ENCODE measurements at places on chromosomes 3 and 15. TPM values are rescaled to one million over a fixed set of nuclear protein-coding genes. Genes with fewer than 3 reads are reported as not detected.
A peak's percentile ranks its signal among the peaks of the same experiment; 100 is the strongest.

The CLSTN2 gene
- 7.6 TPM for total RNA-seq

The CHL1 gene
- 7.5 TPM for total RNA-seq

The TFRC gene
- total RNA-seq, result 127 TPM

The CPEB1 gene
- total RNA-seq, result 2.8 TPM

The FEZF2 gene
- total RNA-seq, result not detected

The ACTC1 gene
- 125 TPM for total RNA-seq

The SEMA6D gene
- 12.9 TPM for total RNA-seq

The GOLGA8J gene
- 1.2 TPM for total RNA-seq

The ROBO1 gene
- total RNA-seq, result 24.4 TPM

The HCLS1 gene
- total RNA-seq, result 85.2 TPM

The LNP1 gene
- 3.0 TPM for total RNA-seq

The CHRNA7 gene
- total RNA-seq, result 1.9 TPM

The CNTN3 gene
- 6.5 TPM for total RNA-seq

The KIF7 gene
- 26.4 TPM for total RNA-seq

The CPNE4 gene
- total RNA-seq, result 0.54 TPM

The CFAP161 gene
- total RNA-seq, result 1.1 TPM

The WNT7A gene
- total RNA-seq, result not detected

The FOXL2NB gene
- total RNA-seq, result not detected

The SOX14 gene
- total RNA-seq, result not detected

The C2CD4B gene
- total RNA-seq, result 8.0 TPM

The KNL1 gene
- total RNA-seq, result 11.4 TPM

- no peaks in the 10 kb centered on the region for H3K4me1 ChIP-seq
- H3K4me3 ChIP-seq, result no peak overlapping the region
- H3K27ac ChIP-seq, result no peak overlapping the region
Measured at GRCh38 chr3:161314836-161315395, 56.4 kb downstream of the SPTSSB start.

GRCh38 chr15:76108021-76108723 lies 48.4 kb downstream of the TMEM266 start:
- H3K4me1 ChIP-seq, result no peaks in the 10 kb centered on the region
- H3K27me3 ChIP-seq, result no peaks in the 10 kb centered on the region
- no peak overlapping the region for H3K4me3 ChIP-seq
- no peak for DNase-seq
- H3K27ac ChIP-seq, result no peak overlapping the region
- H3K36me3 ChIP-seq, result no peaks in the 10 kb centered on the region

DNA sequence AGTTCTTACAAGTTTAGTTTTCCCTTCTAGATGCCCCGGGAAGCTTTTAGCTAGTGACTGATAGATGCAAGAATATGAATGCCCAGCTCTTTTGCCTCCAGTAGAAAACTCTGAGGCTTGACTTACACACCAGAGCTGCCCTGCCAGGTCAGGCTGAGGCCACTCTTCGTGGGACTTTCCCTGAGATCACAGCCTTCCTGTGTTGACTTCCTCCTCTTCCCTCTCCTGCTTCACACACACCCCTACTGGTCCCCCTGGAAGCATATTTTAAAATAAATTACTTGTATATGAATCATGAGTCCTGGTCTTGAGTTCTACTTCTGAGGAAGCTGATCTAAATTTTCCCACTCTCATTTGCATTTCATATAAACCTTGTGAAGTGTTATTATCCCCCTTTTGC lies 413.7 kb downstream of the PDCD6IP start:
- H3K4me1 ChIP-seq, result peaks cover 53% of the 10 kb centered on the region
- no peaks in the 10 kb centered on the region for H3K27me3 ChIP-seq
- H3K27ac ChIP-seq, result peak overlapping the region; percentile 75
- DNase-seq, result no peak

GRCh38 chr3:111902534-111902933 lies 43.5 kb downstream of the PHLDB2 start:
- no peak overlapping the region for H3K27ac ChIP-seq
- H3K4me1 ChIP-seq, result peaks cover 17% of the 10 kb centered on the region
- H3K4me3 ChIP-seq, result no peak overlapping the region
- H3K36me3 ChIP-seq, result no peaks in the 10 kb centered on the region
- no peaks in the 10 kb centered on the region for H3K27me3 ChIP-seq
- DNase-seq, result no peak

DNA sequence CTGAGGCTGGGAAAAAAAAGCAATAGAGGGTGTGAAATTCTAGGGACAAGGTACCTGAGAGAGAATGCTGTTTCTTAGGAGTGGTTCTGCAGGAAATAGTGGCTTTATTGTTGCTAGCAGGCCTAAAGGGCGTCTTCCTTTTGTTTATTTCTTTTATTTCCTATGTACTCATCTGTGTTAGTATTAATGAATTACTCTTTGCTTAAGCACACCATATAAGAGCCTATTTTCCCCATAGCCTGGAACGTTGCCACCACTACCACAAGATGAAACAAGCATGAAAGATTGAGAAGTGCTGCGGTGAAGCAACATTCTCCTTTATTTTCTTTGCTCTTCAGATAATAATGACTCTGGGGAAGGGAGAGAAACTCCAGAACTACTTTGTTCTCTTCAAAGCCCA lies 21.3 kb upstream of the GOLIM4 start:
- H3K4me3 ChIP-seq, result no peak overlapping the region
- DNase-seq, result no peak
- no peaks in the 10 kb centered on the region for H3K27me3 ChIP-seq

DNA sequence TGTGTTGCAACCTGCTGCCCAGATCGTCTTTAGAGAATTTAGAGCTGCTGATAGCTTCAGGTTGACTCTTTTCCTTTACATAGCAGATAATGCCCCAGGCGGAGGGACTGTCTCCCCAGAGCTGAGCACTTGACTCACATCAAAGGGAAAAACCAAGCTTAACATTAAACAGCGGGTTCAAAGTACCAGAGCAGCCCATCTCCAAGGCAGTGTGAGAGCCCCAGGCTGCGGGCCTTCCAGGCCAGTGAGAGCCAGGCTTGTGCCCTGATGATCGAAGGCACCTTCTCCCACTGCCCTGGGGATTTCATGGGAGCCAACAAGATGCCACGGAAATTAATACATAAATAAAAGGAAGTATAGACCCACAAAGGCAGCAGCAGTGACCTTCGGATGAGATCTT lies 275.6 kb downstream of the XXYLT1 start:
- no peaks in the 10 kb centered on the region for H3K4me1 ChIP-seq
- H3K36me3 ChIP-seq, result no peaks in the 10 kb centered on the region
- no peaks in the 10 kb centered on the region for H3K27me3 ChIP-seq

DNA sequence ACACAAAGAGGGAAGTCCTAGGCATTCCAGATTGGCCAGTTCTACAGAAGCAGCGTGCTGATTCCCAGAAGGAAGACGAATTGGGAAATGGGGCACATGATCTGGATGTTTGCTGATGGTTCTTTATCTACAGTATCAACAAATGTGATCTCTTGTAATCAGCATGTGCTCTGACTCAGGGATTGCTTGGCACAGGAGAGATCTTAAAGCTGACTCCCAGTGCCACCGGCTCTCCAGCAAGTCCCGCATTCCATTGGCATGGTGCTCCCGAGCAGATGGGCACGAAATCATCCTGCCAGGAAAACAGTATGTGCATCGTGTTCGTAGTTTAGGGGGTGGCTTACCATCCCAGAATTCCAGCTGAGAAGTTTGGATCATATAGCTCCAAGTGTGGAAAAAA lies 259.9 kb upstream of the NR2F2 start:
- H3K36me3 ChIP-seq, result no peaks in the 10 kb centered on the region
- H3K4me1 ChIP-seq, result peaks cover 16% of the 10 kb centered on the region
- DNase-seq, result no peak
- no peak overlapping the region for H3K27ac ChIP-seq

DNA sequence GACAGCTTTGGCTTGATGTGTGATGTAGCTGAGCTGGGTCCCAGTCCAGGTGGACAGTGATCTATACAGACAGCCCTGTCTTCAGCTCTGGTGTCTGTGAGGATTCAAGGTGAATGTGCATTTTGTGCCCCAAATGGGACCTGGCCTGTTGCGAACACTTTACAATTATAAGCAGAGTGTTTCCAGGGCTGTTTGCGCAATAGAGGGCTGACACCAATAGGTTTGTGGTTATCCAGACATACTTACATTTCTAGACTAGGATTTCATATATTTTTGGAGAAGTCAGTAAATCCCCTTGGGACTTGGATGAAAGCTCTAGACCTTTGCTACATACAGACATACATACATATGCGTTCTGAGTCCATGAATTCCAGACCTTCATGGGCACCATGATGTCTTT lies 4.2 kb upstream of the TATDN2 start:
- H3K4me3 ChIP-seq, result no peak overlapping the region
- DNase-seq, result no peak
- peaks cover 10% of the 10 kb centered on the region for H3K36me3 ChIP-seq
- H3K4me1 ChIP-seq, result no peaks in the 10 kb centered on the region
- H3K27me3 ChIP-seq, result no peaks in the 10 kb centered on the region
- H3K27ac ChIP-seq, result no peak overlapping the region

GRCh38 chr15:72766025-72766424 lies 17.5 kb downstream of the ADPGK start:
- no peak overlapping the region for H3K27ac ChIP-seq
- H3K4me3 ChIP-seq, result no peak overlapping the region
- DNase-seq, result no peak
- H3K27me3 ChIP-seq, result no peaks in the 10 kb centered on the region
- peaks cover 18% of the 10 kb centered on the region for H3K36me3 ChIP-seq

DNA sequence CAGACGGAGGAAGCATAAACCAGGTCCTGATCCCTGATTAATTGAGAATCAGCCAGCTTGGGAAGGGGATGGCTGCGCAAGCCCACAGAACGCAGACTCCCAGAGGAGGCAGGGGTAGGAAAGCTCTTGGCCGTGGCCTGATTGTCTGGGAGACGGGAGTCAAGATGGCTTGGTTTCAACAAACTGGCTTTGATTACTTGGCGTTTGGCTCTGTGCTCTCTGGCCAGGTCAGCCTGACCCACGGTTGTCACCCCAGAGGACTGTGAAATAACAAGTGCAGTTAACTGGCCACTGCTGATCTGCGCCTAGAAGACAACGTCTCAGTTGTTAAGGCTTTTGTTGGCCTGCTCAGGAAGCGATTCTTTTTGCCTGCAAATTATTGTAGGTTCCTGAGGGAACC lies 387.0 kb upstream of the PROK2 start:
- DNase-seq, result no peak
- H3K4me3 ChIP-seq, result peak overlapping the region; percentile 52
- peaks cover 27% of the 10 kb centered on the region for H3K4me1 ChIP-seq
- peak overlapping the region; percentile 89 for H3K27ac ChIP-seq

DNA sequence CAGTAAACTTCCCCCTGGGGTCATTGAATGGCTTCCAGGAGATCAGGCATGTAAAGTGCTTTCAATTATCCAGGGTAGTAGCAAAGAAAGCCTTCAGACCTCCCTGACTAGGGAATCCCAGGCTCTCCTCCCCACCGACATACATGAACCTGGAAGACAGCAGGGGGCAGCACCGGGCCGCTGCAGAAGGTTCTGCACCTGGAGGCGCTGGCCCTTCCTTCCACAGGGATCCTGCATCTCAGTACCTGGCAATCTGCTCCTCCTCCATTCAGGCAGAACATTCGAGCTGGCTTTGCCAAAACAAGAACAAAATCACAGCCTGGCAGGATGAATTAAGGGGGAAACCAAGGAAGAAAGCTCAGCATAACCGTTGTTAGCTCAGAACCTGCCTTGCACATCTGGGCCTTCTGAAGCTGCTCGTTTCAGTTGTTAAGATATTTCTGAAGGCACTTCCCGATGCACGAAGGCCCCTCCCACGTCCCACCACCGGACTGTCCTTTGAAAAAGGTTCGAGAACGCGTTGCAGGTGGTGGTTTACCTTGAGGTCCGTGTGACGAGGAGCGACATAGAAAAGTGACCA lies 237.7 kb downstream of the SLCO3A1 start:
- H3K27ac ChIP-seq, result no peak overlapping the region
- no peaks in the 10 kb centered on the region for H3K4me1 ChIP-seq
- H3K36me3 ChIP-seq, result no peaks in the 10 kb centered on the region
- H3K27me3 ChIP-seq, result no peaks in the 10 kb centered on the region

GRCh38 chr3:101925564-101925963 lies 76.2 kb downstream of the NFKBIZ start:
- no peaks in the 10 kb centered on the region for H3K36me3 ChIP-seq
- no peak for DNase-seq
- no peak overlapping the region for H3K27ac ChIP-seq
- peaks cover 6% of the 10 kb centered on the region for H3K4me1 ChIP-seq
- no peak overlapping the region for H3K4me3 ChIP-seq

DNA sequence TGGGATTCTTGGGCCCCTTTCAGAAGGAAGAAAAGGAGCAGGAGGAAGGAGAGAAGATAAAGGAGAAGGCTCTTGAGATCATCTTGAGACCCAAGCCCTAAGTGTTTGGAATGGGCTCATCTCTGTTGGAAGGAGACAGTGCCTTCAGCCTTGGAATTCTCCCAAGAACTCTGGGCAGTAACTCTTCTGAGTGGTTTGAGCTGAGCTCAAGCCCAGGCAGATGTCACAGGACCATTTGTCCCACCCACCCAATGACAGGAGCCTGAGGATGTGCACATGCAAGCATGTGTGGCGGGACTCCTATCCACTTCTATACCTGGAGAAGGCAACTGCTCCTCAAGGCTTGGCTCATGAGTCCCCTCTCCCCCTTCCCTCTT lies 14.6 kb upstream of the TMEM40 start:
- no peak for DNase-seq
- H3K27me3 ChIP-seq, result no peaks in the 10 kb centered on the region
- no peak overlapping the region for H3K4me3 ChIP-seq
- H3K36me3 ChIP-seq, result no peaks in the 10 kb centered on the region

GRCh38 chr15:72166716-72167417 lies 30.7 kb downstream of the GRAMD2A start:
- H3K27ac ChIP-seq, result no peak overlapping the region
- no peak overlapping the region for H3K4me3 ChIP-seq
- no peaks in the 10 kb centered on the region for H3K36me3 ChIP-seq
- H3K27me3 ChIP-seq, result no peaks in the 10 kb centered on the region

GRCh38 chr15:58463815-58464650 lies 32.2 kb downstream of the LIPC start:
- H3K4me3 ChIP-seq, result no peak overlapping the region
- H3K4me1 ChIP-seq, result no peaks in the 10 kb centered on the region
- H3K27ac ChIP-seq, result no peak overlapping the region
- H3K27me3 ChIP-seq, result no peaks in the 10 kb centered on the region

- no peak overlapping the region for H3K27ac ChIP-seq
- no peaks in the 10 kb centered on the region for H3K36me3 ChIP-seq
- H3K27me3 ChIP-seq, result no peaks in the 10 kb centered on the region
- no peak overlapping the region for H3K4me3 ChIP-seq
- no peak for DNase-seq
Measured at GRCh38 chr3:99765042-99765942, 52.4 kb upstream of the CMSS1 start.

GRCh38 chr3:139394116-139394515 lies 4.7 kb upstream of the COPB2 start:
- no peaks in the 10 kb centered on the region for H3K36me3 ChIP-seq
- H3K27ac ChIP-seq, result no peak overlapping the region
- no peaks in the 10 kb centered on the region for H3K27me3 ChIP-seq
- no peak overlapping the region for H3K4me3 ChIP-seq

GRCh38 chr3:174068035-174068434 lies 670.5 kb downstream of the NLGN1 start:
- no peak overlapping the region for H3K27ac ChIP-seq
- no peaks in the 10 kb centered on the region for H3K4me1 ChIP-seq
- no peaks in the 10 kb centered on the region for H3K36me3 ChIP-seq
- DNase-seq, result no peak
- no peaks in the 10 kb centered on the region for H3K27me3 ChIP-seq
- no peak overlapping the region for H3K4me3 ChIP-seq

GRCh38 chr15:37038716-37039106 lies 61.6 kb downstream of the MEIS2 start:
- DNase-seq, result no peak
- H3K27ac ChIP-seq, result no peak overlapping the region
- no peaks in the 10 kb centered on the region for H3K27me3 ChIP-seq

GRCh38 chr3:10888518-10889090 lies 72.6 kb downstream of the SLC6A11 start:
- no peaks in the 10 kb centered on the region for H3K4me1 ChIP-seq
- no peak overlapping the region for H3K27ac ChIP-seq
- no peaks in the 10 kb centered on the region for H3K27me3 ChIP-seq
- H3K36me3 ChIP-seq, result no peaks in the 10 kb centered on the region

All from thoracic aorta (tissue), 2 donors.